ENCODE measurements at places on chromosomes 16 and 17.

GRCh38 chr17:28643983-28644786, 773 bp downstream of the BLTP2 start:
- DNase-seq: peak; percentile 82

- no peak for DNase-seq
Observed at GRCh38 chr16:2614761-2615191, 67.5 kb upstream of the KCTD5 start.

- no peak for DNase-seq
Observed at GRCh38 chr16:56985288-56985961, 3.9 kb upstream of the NLRC5 start.

DNA sequence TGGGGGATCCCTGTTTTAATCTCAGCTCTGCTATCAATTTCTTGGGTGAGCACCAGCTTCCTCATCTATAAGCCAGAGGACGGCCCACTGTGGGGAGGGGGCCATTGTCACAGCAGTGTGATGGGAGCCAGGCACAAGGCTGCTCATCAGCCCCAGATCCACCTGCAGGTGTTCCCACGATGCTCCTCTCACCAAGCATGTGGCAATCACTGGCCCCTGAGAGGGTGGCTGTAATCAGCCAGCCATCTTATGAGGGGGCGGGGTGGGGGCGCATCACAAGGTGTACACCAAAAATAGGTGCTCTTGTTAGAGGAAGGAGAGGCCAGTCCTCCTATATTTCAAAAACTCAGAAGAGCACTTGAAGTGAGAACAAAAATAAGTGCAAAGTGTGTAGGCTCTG, 31.2 kb downstream of the HNF1B start:
- no peak for DNase-seq

GRCh38 chr16:52398491-52398960, 148.4 kb downstream of the TOX3 start:
- DNase-seq: no peak

DNA sequence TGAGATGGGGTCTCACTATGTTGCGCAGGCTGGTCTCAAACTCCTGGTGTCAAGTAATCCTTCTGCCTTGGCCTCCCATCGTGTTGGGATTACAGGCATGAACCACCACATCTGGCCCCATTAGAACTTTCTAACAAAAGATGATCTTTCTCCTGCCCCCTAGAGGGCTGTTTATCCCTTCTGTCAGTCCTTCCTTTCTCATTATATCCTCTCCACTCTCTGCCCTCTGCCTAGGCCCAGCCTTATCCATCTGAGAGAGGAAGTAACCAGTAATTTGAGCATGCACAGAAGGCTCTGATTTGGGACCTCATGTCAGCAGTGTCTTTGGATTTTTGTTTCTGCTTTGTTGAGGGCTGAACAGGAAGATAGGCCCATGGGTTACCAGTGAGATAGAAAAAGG, 4.4 kb upstream of the DHX40 start:
- peak; percentile 96 for DNase-seq

DNA sequence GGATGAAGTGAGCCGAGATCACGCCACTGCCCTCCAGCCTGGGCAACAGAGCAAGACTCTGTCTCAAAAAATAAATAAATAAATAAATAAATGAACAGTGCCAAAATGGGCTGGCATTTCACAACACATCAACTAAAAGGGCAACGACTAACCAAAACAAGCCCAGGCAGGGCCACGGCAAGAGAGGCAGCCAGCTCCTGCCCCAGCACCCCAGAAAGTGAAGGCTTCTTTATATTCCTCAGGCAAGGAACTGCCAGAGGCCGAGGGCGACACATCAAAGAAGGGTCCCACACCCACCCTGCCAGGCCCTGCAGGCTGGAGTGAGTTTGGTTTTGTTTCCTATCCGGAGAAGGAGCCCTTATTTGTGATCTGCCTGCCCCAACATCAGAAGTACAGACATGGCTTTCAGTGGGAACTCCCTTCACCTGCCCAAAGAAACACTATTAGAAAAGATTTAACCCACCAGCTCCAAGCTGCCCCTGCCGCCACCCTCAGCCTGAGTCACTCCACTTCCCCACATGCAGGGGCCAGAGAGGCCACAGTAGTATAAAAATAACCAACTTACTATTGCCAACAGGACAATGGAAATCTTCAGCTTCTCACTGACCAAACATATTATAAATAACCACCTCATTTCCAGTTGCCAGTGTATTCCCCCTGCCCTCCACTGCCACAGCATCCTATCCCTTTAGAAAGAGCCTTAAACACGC, 8.0 kb downstream of the FBXO31 start:
- DNase-seq: no peak
